ENCODE measurements at places on chromosomes 1 and 21.

GRCh38 chr1:22533244-22533895 is 29.9 kb upstream of the EPHA8 start:
- DNase-seq, result no peak

GRCh38 chr1:52676249-52676903 is 21.8 kb downstream of the COA7 start:
- no peak for DNase-seq

DNA sequence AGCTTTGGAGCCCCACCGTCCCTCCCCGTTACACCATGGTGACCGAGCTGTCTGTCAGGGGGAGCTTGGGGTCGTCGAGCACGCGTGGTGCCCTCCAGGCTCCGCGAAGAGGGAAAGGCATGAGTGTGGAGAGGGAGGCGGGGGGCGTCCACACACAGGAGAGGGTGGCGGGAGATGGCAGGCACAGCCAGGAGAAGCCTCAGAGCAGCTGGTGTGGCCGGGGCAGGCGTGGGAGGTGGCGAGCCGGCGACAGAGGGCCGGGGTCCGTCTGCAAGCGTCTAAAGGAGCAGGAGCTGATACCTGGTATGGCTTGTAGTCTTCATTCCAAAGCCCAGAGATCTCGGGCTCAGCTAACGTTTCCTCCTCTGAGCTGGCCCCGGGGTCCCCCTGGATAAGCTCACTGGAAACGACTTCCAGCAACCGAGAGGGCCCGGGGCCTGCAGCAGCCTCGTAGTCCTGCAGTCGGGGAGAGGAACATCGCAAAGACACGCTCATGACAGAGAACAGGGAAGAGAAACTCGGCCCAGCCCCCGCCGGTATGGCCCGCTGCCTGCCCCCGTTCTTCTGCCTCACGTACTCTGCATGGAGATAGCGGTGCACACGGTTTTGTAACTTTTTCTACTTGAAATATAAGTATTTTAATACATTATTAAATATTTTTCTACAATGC is 37.4 kb downstream of the CFAP74 start:
- DNase-seq, result no peak

- no peak for DNase-seq
These were observed 17.4 kb downstream of the CACNA1S start for GRCh38 chr1:201094832-201095231.

DNA sequence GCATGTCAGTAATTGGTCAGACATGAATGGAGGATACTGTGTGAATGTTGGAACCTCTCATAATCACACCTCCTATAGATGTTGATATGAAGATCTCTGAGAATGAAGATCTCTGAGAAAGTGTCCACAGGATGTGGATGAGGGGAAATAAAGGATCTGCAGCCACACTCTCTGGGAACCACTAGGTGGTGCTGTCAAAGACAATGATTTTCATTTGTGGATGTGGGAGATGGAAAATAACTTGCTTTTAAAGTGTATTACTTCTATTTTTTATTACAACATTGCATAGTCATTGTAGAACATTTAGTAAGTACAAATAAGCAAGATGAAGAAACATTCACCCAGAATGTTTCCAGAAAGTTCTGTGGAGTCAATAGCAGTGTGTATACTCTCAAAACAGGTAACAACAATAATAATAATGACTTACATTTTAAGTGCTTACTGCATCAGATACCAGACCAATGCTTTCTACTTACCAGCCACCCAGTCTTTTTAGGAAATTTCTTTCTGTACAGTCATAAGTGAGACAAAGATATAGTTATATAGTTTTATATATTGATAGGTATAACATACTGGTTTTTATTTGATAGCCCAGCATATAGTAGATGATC is 128.2 kb downstream of the ATG4C start:
- peak; percentile 11 for DNase-seq

- no peak for DNase-seq
These were observed 24.0 kb downstream of the PGLYRP3 start for GRCh38 chr1:153288634-153289275.

GRCh38 chr21:15841856-15842564 is 112.2 kb downstream of the USP25 start:
- peak; percentile 89 for DNase-seq

DNA sequence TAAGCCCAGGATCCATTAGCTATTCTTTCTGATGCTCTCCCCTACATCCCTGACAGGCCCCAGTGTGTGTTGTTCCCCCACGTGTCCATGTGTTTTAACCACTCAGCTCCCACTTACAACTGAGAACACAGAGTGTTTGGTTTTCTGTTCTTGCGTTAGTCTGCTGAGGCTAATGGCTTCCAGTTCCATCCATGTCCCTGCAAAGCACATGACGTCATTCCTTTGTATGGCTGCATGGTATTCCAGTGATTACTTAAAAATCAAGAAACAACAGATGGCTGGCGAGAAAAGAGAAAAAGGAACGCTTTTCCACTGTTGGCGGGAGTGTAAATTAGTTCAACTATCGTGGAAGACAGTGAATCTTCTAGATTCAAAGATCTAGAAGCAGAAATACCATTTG is 556.0 kb downstream of the PTPRC start:
- DNase-seq, result no peak

GRCh38 chr1:101075926-101076325 is 50.3 kb upstream of the DPH5 start:
- DNase-seq, result no peak

DNA sequence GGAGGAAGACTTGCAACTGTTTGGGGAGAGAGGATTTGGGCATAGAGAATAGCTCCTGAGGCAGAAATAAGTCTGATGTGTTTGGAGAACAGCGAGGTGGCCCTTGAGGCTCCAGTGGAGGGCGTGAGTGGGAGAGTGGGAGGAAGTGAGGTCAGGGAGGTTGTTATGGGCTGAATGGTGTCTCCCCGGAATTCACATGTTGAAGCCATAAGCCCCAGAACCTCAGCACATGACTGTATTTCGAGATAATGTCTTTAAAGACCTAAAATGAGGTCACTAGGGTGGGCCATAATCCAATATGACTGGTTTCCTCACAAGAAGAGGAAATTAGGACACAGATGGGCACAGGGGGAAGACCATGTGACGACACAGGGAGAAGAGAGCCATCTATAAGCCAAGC is 17.9 kb upstream of the APP start:
- no peak for DNase-seq

GRCh38 chr1:204073837-204074273 is 940 bp downstream of the SOX13 start:
- DNase-seq, result peak; percentile 18

- peak; percentile 55 for DNase-seq
These were observed 9.8 kb upstream of the RAB42 start for GRCh38 chr1:28582248-28582615.

- no peak for DNase-seq
These were observed 2.0 kb upstream of the USF1 start for GRCh38 chr1:161047436-161048420.

GRCh38 chr1:10267319-10267718 is 56.9 kb downstream of the KIF1B start:
- no peak for DNase-seq

DNA sequence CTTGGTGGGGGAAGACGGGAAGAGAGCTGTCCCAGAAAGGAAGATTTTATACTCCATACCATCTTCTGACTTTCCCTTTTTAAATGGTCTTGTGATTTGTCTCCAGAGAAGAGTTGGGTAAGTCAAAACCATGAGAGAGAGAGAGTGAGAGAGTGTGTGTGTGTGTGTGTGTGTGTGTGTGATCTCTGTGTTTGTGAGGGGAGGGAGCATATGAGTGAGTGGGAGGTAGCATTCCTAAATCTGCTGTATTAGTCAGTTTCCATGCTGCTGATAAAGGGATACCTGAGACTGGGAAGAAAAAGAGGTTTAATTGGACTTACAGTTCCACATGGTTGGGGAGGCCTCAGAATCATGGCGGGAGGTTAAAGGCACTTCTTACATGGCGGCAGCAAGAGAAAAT is 102.0 kb upstream of the VANGL1 start:
- peak; percentile 42 for DNase-seq

DNA sequence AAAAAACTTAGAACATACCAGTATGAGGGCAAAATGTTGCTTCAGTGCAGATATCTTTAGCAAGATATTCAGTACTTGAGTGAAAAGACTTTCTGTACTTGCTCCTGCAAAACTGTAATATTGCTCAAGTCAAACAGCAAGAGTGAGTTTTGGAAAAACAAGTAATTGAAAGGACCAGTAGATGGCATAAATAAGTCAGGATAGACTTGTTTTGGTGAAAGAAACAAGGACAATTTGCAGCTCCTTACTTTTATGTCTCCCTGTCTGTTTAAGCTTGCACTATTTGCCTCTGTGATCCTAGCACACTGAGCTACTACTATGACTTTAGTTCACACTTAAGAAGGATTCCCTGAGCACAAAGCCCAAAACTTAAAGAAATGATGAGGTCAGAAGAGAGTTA is 39.1 kb downstream of the IFI44 start:
- DNase-seq, result peak; percentile 67

DNA sequence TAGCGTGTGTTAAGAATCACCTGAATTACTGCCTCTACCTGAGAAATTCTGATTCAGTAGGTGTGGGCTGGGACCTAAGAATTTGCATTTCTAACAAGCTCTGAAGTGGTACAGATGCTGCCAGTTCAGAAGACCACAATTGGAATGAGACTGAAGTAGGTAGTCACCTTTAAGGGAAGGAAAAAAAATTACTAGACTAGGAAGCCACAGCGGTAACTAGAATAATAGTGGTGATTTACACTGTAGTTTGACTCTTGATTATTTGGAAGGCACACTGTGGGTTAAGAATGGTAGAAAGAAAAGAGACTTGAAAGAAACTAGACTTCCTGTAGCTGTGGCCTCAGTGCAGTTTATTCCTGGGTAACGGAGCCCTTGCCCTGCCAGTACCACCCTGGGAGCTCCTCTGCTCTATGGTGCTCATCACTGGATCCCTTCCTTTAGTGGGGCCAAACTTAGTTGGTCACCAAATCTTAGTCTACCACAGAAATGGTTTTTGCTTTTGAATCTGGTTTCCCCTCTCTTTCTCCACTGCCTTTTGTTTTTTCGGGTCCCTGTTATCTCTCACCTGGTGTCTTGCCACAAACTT is 43.6 kb downstream of the ARID1A start:
- DNase-seq, result no peak

Measured in fibroblast of skin of right biceps (primary cell).